ENCODE measurements at places on chromosomes 7 and 10.

DNA sequence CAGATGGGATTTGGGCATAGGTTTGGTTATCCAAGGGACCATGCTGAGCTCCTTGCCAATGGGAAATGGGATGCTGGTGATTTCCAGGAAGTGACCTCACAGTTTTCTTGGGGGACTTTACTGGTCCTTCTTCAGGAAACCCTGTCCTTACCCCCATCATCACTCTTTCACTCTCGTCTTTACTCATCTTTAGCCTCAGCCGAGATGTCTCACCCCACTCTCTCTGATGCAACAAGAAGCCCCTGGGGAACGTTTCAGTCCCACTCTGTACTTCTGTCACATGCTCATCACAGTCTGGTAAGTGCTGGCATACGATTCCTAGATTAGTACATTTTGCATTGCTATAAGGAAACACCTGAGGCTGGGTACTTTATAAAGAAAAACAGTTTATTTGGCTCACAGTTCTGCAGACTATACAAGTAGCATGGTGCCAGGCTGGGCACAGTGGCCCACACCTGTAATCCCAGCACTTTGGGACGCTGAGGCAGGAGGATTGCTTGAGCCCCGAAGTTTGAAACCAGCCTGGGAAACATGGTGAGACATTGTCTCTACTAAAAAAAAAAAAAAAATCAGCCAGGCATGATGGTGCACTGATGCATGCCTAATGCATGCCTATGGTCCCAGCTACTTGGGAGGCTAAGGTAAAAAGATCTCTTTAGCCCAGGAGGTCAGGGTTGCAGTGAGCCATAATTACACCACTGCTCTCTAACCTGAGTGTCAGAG is 63.5 kb upstream of the VKORC1L1 start:
- no peak for DNase-seq

DNA sequence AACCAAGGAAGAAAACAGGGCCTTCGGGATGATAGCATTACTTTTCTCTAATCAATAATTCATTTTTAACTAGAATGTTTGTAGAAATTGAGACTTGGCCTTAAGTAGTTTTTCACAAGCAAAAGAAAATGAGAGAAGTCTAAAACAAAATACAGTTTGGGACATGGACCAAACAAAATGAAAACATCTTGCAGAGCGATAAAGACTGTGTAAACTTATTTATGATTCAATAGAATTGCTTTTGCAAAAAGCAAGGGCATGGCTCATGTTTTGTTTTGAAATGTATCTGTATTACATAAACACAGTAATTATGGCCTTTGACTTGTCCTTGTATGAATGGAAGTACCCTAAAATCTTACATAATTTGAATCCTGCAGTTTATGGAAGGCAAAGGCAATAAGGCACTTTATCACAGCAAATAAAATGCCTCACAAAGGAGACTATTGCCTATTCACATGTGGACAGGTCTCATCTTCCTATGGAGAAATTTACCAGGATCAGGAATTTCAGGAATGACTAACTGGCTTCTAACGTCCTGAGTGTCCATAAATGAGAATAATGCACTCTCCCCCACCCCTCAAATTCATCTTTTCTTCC is 295.2 kb downstream of the PTEN start:
- DNase-seq, result no peak

DNA sequence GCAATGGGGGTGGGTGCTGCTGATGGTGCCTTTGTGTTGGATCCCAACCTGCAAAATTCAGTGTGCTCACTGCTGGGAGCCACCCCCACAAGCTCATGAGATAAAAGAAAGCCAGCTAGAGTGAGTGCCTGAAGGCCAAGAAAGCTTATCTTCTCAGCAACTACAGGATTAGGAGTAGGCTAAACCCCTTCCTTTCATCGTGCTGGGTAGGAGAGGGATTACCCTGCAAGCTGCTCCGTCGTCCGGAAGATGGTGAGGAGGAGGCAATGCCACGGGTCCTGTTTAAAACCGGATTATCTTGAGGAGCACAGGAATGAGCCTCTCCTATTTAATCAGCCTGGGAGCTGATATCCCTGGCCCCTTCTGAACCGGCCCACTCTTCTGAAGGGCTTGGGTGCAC is 258.0 kb downstream of the GALNT17 start:
- DNase-seq, result no peak

GRCh38 chr10:84583501-84583900 is 255.1 kb downstream of the CCSER2 start:
- no peak for DNase-seq

GRCh38 chr7:47192978-47193377 is 388.9 kb downstream of the TNS3 start:
- DNase-seq, result no peak

GRCh38 chr7:111132833-111133232 is 41.9 kb downstream of the LRRN3 start:
- no peak for DNase-seq

DNA sequence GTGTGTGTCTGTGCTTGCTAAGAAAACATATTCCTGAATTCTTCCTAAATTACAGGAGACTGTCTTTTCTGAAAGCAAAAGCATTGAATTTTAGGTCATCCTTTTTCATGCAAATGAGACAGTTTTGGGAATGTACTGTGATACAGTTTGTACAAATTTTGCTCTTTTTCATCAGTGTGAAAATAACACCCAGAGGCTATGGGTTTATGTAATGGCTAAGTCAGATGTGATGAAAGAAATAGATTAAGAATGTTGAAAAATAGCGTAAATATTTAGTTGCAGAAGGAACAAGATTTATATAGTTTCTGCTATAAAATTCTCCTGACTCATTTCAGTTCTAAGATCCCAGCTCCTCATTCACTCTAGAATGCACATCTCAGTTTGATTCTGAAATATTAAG is 24.6 kb downstream of the POM121L12 start:
- no peak for DNase-seq

- no peak for DNase-seq
Observed at GRCh38 chr7:94642838-94643653, 12.9 kb downstream of the SGCE start.

Measured in hepatic stellate cell (primary cell).